NCI-H774 (cell line): ENCODE measurements at places on chromosomes 3 and 15.

- no peak for DNase-seq
Measured at GRCh38 chr15:34240537-34240936, 15.7 kb downstream of the EMC4 start.

GRCh38 chr15:92541291-92542200, 114.0 kb downstream of the FAM174B start:
- no peak for DNase-seq

DNA sequence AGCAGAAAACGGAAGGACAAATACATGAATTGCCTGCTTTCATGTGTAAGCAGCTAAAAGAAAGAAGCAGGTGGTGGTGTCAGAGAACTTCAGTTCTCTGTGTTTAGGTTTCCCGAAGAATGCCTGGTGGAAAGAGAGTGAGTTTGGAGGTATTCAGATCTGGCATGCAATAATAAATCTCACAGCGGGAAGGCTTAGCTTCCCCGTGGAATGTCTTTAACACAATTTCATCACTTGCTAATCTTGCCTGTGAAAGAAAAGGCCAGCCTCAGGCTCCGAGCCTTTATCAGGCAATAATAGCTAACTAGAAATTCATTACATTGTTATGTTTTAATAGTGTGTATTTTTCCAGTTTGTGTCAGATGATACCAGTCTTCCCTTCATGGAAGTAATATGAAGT, 220.3 kb downstream of the PDZRN3 start:
- DNase-seq = no peak

GRCh38 chr3:72698154-72698917, 149.9 kb downstream of the SHQ1 start:
- no peak for DNase-seq

GRCh38 chr3:31402117-31402516, 130.6 kb upstream of the STT3B start:
- DNase-seq = no peak

- peak; percentile 55 for DNase-seq
Measured at GRCh38 chr3:161700998-161701397, 204.4 kb downstream of the OTOL1 start.
